ENCODE measurements at places on chromosomes 5 and 9.

DNA sequence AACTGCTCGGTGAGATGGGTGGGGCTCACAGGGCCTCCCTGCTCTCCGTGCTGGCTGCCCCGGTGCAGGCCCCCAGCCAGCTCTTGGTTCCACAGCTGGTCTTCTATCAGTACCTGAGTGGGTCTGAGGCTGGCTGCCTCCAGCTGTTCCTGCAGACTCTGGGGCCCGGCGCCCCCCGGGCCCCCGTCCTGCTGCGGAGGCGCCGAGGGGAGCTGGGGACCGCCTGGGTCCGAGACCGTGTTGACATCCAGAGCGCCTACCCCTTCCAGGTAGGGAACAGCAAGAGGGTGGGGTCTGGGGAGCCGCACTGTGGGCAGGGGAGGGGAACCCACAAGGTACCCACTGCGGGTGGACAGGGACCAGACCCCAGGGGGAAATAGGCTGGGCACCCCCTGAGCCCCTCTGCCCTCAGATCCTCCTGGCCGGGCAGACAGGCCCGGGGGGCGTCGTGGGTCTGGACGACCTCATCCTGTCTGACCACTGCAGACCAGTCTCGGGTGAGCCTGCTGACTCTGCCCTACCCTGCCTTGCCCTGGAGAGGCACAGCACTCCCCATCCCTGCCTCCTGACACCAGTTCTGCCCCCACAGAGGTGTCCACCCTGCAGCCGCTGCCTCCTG is 2.8 kb downstream of the MAMDC4 start:
- no peak for DNase-seq

GRCh38 chr5:80781356-80781755 is 126.6 kb upstream of the DHFR start:
- no peak for DNase-seq

DNA sequence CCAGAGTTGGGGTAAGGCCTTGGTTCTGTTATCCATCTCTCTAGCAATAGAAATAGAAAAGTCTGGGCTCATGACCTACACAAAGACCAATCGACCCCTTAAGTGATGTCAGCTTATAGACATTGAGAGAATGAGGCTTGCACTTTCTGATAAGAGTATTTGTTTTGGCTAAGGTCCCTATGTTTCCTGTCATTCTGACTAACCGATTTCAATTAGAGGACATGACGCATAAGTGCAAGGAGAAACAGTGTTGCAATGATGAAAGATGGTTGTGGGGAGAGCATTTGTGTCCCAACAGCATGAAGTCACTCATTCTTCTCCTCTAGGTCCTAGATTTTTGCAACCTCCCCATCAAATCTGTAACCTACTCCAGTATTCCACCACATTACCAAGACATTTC is 255.1 kb downstream of the MAT2B start:
- DNase-seq: no peak

DNA sequence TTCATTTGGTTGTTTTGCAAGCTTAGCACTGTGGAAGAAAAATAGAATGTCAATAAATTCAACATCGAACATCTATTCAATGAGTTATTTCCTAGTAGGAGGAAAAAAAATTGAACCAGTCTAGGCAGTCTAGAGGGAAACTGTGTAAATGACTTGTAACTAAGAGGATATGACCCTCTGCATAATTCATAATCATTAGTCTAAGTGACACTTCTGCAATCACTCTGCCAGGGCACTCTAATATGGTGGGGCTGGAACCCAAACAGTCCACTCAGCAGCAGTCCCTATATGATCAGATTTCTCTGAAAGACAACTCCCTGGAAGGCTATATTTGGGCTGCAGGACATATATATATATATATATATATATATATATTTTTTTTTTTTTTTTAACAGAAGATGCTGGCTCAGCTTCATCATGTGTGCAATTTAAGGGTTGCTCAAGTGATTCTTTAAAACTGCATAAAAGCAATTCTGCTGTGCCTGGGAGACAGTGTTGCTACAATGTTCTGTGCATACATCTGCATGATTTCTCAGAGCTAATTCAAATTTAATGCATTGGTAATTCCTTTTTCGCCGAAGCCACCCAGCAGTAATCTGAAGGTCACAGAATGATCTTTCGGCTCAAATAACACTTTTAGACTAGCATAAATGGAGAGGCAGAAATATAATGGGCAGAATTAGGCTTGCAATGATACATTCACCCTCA is 482.1 kb upstream of the ZNF608 start:
- DNase-seq: no peak

- no peak for DNase-seq
These were observed 220.6 kb upstream of the MAP3K1 start for GRCh38 chr5:56594792-56595191.

DNA sequence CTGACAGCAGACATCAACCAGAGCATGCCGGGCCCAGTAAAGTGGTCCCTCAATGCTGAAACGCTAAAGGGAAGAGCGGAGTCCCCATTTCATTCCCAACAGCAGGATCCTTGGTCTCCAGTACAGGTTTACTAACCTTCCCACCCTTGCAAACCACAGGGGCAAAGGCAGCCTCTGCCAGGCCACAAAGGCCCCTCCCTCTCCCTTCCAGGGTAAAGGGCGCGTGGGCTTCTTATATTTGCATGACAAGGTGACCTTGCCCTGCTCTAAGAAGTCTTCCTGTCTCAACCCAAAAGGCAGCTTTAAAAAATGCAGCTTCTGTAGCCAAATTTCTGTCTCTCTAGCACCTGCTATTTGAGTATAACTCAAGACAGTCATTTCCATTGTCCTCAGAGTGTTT is 131.5 kb upstream of the PTCH1 start:
- DNase-seq: no peak

GRCh38 chr9:105318729-105319191 is 74.3 kb downstream of the SLC44A1 start:
- no peak for DNase-seq

DNA sequence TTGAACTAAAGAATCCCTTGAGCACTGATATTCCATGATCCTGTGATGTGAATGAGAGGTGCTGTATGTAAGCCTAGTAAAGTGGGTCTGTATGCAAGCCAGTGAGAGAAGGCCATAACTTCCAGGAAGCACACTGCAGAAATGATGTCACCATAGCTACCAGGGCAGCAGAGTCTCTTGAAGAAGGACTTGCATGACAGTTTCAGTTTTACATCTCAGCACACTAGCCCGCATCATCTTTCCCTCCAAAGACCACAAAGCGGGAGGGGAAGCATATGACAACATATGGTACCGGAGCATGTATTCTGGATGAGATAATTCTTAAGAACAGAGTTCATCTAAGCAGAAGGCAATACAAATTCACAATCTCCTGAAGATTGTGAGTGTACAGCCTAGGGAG is 37.6 kb upstream of the MAST4 start:
- DNase-seq: no peak

- no peak for DNase-seq
These were observed 764 bp upstream of the VDAC1 start for GRCh38 chr5:134005417-134006061.

- DNase-seq: no peak
These were observed 15.1 kb upstream of the ERAP1 start for GRCh38 chr5:96822686-96823459.

- DNase-seq: peak; percentile 23
These were observed 33.9 kb downstream of the VLDLR start for GRCh38 chr9:2655411-2655901.

GRCh38 chr5:163772241-163772640 is 266.8 kb downstream of the MAT2B start:
- no peak for DNase-seq

DNA sequence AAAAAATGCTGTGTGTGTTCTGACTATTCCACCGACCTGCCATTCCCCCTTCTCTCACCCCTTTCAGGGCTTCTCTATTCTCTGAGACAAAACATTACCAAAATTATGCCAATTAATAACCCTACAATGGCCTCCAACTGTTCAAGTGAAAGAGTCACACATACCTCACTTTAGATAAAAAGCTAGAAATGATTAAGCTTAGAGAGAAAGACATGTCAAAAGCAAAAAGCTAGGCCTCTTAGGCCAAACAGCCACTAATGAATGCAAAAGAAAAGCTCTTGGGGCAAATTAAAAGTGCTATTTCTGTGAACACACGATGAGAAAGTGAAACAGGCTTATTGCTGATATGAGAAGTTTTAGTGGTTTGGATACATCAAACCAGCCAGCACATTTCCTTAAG is 279.6 kb upstream of the GRAMD2B start:
- no peak for DNase-seq

- DNase-seq: no peak
These were observed 170.2 kb downstream of the MAPKAP1 start for GRCh38 chr9:125536776-125537175.

DNA sequence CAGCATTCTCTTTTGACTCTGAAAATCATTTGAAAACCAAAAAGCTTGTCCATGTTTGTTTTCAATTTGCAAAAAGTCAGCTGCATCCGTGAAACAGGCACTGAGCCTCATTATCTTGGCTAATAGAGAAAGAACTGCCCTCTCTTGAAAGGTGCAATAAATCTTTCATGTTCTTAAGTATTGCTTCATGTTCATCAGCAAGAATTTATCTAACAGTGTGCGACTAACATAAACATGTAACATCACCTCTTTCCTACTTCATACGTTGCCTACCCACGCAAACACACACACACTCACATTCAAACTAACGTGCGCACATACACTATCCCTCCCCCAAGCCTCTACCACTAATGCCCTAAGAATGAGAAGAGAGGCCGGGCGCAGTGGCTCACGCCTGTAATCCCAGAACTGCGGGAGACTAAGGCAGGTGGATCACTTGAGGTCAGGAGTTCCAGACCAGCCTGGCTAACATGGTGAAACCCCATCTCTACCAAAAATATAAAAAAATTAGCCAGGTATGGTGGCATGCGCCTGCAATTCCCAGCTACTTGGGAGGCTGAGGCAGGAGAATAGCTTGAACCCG is 629.7 kb upstream of the ZNF608 start:
- no peak for DNase-seq

DNA sequence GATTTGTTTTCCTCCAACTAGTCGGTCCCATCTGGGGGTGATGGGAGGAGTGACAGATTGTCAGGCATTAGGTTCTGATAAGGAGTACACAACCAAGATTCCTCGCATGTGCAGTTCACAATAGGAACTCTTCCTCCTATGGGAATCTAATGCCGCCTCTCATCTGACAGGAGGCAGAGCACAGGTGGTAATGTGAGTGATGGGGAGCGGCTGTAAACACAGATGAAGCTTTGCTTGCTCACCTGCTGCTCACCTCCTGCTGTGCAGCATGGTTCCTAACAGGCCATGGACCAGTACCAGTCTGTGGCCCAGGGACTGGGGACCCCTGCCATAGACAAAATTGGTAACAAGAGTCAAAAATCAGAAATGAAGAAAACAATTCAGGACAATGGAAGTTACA is 173.3 kb upstream of the HMHB1 start:
- DNase-seq: no peak

GRCh38 chr9:136648751-136649150 is 14.0 kb upstream of the EGFL7 start:
- DNase-seq: no peak

DNA sequence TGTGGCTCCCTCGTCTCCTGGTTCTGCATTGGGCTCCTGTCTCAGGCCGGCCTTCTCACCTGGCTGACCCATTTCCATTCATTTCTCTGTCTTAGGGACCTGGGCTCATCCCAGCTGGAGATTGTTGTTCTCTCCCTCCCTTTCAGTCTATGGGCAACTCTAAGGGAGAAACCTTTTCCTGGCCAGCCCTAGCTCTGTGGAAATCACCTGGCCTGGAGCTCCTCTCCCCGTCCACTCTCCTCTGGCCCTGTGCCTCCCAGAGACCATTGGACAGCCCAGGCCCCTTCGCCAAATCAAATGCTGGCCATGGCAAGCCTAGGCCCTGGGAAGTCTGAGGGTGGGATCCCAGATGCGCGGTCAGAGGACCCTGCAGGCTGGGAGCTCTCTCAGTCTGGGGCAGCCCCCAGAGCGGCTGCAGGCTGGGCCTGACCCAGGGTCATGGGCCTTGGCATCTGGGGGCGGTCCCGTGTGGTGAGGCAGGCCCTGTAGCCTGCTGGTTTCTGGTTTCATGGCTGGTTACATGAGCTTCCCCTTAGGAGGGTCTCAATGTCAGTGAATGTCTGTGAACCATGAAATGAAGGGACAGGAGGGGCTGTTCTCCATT is 253.5 kb downstream of the AOPEP start:
- DNase-seq: no peak

DNA sequence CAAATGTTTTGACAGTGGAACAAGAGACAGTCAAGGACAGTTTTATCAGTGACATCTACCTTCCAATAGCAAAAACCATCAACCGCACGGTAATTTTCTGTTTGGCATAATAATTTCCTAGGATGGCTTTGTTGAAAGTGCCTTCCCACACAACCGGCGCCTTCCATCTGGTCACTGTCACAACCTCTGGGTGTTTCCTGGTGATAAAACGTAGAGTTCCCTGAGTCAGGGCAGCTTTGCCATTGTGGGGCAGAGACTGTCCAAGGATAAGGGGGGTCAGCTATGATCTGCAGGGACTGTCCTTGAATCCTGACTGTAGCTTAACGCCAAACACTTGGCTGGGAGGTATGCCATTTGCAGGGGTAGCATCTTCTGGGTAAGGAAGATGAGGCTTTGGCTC is 47.6 kb downstream of the GGTA1 start:
- DNase-seq: no peak

GRCh38 chr5:14600846-14601245 is 19.3 kb downstream of the OTULINL start:
- DNase-seq: no peak

DNA sequence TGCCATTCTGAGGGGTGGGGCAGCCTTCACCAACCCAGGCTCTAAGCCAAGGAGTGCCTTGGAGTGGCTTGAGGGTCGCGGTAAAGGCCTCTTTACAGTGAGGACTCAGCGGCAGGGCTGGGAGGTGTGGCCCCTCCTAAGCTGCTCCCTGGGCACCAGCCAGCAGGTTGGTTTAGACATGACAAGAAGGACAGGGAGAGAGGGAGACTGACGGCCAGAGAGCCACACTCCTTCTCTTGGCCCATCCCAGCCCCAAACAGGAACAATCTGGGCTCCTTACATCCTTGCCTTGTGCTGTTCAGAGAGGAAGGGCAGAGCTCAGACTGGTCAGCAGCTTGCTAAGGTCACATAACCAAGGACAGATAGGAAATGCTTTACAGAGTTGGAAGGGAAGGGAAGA is 94.5 kb downstream of the LMX1B start:
- no peak for DNase-seq

GRCh38 chr9:12760758-12761157 is 14.1 kb upstream of the LURAP1L start:
- DNase-seq: no peak

- DNase-seq: no peak
These were observed 1285.8 kb upstream of the CDH9 start for GRCh38 chr5:28324174-28324573.

DNA sequence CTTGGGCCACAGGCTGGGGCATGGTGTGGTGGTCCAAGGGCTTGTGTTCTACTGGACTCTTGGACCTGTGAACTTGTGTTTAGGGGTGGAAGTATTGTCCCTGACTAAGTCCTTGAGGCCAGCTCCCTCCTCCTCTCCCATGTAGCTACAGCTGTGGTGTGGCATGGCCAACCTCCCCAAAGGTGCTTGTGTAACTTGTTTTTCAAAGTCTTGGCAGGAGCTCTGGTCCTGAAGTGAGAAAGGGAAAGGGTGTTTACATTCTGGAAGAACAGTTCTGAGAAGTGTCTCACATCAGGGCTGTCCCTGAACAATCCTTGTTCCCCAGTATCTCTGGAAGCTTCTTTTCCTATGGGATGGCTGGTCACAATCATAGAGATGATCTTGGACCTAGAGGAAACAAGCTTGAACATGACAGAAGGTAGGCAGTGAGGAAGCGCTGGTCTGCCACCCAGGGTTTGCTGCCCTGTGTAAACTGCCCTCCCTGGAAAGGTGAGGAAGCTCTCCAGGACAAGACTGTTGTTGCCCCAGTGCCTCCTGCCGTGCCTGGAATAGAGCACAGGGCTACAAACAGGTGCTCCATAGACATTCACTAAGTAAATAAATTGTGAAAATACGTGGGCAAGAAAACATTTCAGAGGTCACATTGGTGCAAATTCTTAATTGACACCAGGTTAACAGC is 64.6 kb upstream of the KLF9 start:
- DNase-seq: no peak

Data from activated naive CD4-positive, alpha-beta T cell treated with Interleukin-2 at 50 U/mL for 16 hours (primary cell).